ENCODE measurements at places on chromosomes 7 and 10.

- DNase-seq = no peak
Measured at GRCh38 chr7:115289971-115290370, 368.1 kb downstream of the MDFIC start.

DNA sequence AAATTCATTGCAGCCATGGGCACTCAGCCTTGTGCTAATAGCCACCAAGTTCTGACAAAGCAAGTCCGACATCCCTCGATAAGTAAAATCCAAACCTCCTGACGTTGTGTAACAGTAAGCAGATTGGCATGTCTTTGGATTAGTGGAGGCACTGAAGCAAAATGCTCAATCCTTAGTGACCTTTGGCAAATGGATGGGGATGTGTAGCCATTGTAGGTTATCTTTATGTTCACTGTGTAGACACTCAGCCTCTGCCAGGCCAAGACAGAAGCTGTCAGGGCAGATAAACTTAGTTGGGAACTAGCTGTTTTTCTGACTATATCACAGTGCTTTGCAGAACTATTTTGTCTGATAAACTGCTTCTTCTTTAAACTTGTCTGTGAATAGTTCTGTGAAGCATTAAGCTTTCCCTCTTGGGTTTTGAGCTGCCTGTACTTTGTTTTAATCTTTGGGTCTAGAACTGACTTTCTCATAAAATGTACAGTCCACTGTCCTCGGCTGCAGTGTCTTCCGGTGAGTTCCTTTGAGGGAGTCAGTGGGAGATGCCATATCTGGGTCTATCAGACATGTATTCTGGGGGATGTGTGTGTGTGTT, 220.8 kb downstream of the LRMDA start:
- no peak for DNase-seq

- DNase-seq = no peak
Measured at GRCh38 chr7:115013886-115014285, 92.0 kb downstream of the MDFIC start.

GRCh38 chr10:132839061-132839460, 53.1 kb upstream of the NKX6-2 start:
- no peak for DNase-seq

GRCh38 chr10:30096564-30096963, 37.2 kb upstream of the JCAD start:
- DNase-seq = no peak

DNA sequence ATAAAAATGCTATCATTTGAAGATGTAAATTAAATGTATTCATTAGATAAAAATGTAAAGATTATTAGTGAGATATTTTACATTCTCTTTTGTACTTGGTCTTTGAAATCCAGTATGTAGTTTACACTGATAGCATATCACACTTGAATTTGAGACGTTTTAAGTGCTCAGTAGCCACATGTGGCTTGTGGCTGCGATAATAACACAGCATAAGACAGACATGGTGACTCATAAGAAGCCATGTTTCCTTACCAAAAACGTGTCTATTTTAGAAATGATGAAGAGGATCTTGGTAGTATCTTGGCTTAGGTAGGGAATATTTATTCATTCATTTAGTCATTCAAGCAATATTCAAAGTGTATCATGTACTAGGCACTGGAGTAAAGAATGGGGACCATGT, 149.3 kb downstream of the POU6F2 start:
- DNase-seq = no peak

- DNase-seq = no peak
Measured at GRCh38 chr7:151254316-151254715, 5.8 kb upstream of the SMARCD3 start.

DNA sequence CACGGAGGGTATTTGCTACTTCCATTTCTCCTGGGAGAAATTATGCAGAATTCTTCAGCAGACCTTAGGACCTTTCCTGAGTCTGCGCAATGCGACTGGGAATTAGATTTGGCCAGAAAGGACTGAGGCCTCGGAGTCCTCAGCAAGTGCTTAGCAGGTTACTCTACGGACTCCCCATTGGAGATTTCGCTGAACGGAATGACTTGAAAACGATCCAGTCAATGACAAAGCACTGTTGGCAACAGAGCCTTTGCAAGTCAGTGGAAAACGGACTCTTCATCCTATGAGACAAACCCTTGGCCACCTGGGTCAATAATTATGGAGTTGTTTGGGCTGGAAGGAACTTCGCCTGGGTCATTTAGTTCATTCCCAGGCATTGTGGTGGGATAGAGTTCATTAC, 107.4 kb downstream of the FAM204A start:
- DNase-seq = no peak

GRCh38 chr10:1544929-1545328, 192.4 kb downstream of the ADARB2 start:
- no peak for DNase-seq

- DNase-seq = no peak
Measured at GRCh38 chr7:115218076-115218475, 296.2 kb downstream of the MDFIC start.

GRCh38 chr7:35430547-35431153, 176.8 kb upstream of the TBX20 start:
- no peak for DNase-seq

DNA sequence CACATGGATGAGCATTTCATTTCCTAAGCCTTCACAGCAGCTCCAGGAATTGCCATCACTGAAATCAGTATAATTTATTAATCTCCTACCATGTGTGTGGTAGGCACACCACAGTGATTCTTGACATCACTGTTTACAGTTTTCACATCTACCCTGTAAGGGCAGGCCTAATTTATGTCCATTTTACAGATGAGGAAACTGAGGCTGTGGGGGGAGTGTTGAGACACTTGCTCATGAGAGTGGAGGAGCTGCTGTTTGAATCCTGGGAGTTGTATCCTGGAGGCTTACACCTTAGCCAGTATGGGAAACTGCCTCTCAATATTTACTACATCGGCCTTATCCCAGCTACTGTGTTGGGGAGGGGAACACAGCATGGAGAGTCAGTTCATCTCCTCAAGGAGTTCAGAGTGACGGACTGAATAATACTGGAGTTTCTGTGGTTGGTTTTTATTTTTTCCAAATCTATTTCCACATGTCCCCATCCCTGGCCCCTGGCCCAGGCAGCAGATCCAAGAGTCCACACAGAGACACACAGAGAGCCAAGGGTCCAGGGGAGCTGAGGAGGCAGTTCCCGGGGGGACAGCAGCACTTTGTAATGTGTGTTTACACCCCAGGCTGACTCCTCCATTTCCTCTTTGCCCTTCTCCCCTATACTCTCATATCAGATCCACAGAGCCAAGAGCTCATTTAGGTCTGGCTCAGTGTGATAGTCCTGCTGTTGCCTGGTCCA, 13.2 kb downstream of the UBTD1 start:
- no peak for DNase-seq

GRCh38 chr7:104795086-104795485, 218.9 kb upstream of the KMT2E start:
- DNase-seq = no peak

DNA sequence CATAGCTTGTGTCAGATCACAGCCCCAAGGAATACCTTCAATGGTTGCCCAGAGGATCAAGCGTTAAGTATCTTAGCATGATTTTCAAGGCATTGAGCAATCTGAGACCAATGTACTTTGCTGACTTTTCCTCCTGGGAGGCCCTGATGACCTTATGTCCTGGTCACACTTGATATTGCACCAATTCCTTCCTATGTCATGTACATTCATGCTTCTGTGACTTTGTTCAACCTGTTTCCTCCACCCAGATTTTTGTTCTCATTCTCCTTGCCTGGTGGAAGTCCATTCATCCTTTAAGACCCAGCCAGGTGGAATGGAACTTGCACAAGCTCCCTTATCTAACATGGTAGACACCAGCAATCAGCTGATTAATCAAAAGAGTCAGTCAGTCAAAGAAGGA, 160.8 kb downstream of the PFKFB3 start:
- no peak for DNase-seq

- DNase-seq = no peak
Measured at GRCh38 chr7:22586101-22586785, 86.3 kb upstream of the STEAP1B start.

DNA sequence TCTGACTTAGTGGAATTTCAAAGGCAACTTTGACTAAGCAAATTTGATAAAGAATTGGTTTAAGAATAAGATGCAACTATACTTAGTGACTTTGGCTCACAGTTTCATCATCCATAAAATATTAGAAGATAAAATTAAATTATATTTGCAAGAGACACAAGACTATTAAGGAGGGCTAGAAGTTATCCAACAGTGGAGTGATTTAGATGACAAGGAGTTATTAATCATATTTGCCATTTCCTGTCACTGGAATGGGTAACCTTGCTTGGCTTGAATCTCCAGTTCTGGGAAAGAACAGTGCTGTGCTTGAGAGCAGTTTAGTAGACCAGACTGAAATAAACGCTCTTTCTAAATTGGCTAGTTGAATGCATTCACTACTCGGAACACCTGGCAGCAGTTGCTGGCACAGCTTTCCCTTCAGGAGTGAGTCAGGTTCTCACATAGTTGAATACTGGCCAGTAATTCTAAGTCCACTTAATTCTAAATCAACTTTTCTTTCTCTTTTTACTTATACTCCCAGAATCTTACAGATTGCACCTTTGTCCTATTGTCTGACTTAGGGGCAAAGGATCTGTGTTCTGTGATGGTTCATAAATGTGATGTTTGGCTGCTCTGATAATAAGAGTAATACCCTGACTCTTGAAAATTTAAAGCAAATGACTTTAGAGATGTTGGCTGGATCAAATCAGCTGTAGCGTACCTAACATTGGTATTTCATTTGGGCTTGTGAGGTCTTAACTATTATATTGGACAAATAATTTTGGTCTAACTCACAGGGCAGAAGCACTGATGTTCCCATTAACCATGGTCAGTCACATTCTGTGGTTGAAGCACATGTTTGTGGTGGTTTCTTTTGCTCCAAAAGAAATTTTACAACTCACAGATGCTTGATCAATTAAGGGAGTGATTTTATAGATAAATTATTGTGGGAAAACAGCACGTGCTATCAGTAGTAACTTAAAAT, 16.6 kb downstream of the STMP1 start:
- no peak for DNase-seq

All from GM12878 (cell line).